ENCODE measurements at places on chromosomes 5 and 9.

- no peak for DNase-seq
These were observed 155.0 kb downstream of the CDC42SE2 start for GRCh38 chr5:131418846-131419245.

DNA sequence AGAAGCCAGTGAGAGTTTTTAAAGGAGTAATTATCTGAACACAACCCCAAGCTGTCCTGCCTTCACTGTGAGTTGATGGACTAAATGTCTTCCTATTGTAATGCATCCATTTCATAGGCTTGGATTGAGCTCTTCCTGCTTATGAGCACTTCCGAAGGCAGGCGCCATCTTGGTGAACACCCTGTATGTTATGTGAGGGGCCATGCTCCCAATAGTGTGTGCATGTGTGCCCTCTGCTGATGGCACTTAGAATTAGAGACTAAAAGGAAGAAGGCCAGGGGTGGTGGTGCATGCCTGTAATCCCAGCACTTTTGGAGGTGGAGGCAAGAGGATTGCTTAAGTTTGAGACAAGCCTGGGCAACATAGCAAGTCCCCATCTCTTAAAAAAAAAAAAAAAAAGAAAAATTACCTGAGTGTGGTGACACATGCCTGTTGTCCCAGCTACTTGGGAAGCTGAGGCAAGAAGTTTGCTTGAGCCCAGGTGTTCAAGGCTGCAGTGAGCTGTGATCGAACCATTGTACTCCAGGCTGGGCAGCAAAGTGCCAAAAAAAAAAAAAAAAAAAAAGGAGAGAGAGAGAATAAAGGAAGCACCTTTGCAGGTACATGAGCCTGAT lies 65.0 kb downstream of the C9orf152 start:
- no peak for DNase-seq

DNA sequence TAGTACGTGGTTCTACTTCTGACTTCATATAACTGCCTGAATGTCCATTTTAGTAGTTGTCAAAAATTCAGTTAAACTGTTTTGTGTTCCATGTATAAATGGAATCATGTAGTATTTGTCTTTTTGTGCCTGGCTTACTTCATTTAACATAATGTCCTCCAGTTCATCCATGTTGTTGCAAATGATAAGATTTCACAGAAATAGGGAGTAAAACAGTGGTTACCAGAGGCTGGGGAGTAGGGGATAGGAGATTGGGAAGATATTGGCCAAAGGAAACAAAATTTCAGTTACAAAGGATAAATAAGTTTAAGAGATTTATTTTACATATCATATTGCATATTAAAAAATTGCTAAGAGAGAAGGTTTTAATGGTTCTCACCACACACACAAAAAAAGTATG lies 425.0 kb upstream of the MEF2C start:
- no peak for DNase-seq

GRCh38 chr5:140827704-140828361 lies at the start of gene PCDHA6:
Gene PCDHA6, plus strand, starts transcription at chr5:140827960. Its CDS starts 132 bp downstream, at chr5:140828092.
- no peak for DNase-seq

DNA sequence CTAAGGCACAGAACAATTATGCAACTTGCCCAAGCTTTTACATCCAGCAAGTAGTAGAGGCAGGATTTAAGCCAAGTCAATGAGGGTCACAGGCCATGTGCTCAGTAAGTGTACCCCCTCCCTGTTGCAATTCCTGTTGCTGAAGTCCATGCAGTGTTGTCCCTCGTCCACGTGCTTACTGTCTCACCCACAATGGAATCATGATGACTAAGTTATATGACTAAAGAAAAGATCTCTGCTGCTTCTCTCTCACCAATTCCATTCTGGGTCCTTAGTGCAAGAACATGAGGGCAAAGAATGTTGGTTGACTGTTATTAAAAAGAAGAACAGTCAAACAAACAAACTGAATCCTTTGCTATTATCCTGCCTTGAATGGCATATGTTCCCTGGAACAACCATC lies 233.6 kb upstream of the SLC24A2 start:
- no peak for DNase-seq

DNA sequence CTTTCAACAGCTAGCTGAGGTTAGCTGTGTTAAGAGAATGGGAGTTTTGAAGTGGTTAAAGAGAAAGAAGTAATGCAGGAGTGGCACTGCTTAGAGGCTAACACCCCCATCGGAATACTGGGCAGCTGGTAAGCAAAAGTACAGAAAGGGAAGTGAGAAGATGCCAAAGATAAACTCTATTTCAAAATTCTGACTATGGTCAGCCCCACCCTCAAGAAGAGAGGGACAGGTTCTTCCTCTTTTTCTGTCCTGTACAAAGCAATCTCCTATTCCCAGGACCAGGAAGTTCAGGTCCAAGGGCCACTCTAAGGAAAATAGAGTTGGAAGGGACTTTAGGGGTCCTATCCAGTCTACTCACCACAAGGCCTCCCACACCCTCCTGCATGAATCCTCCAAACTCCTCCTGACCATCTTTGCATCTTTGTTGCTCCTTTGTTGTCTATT lies 45.9 kb upstream of the JAK2 start:
- no peak for DNase-seq

GRCh38 chr5:39106322-39106721 lies 32.1 kb upstream of the RICTOR start:
- no peak for DNase-seq

DNA sequence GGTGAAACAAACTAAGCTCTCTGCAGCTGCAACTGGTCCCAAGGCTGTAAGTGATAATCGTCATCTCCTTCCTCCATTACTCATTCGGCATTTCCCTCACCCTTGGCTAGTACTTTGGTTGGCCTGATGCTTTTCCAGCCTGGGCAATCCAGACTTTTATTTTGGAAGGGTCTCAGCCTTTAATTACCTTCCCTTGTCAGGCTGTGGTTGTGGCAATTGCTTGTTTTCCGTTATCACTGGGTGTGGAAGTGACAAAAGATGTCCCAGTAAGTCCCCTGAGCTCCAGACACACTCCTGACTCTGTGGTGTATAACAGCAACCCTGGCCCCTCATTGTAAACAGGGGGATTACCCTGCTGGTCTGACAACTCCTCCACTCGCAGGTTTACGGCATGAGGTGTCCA lies 6.3 kb upstream of the FAF2 start:
- DNase-seq, result no peak

DNA sequence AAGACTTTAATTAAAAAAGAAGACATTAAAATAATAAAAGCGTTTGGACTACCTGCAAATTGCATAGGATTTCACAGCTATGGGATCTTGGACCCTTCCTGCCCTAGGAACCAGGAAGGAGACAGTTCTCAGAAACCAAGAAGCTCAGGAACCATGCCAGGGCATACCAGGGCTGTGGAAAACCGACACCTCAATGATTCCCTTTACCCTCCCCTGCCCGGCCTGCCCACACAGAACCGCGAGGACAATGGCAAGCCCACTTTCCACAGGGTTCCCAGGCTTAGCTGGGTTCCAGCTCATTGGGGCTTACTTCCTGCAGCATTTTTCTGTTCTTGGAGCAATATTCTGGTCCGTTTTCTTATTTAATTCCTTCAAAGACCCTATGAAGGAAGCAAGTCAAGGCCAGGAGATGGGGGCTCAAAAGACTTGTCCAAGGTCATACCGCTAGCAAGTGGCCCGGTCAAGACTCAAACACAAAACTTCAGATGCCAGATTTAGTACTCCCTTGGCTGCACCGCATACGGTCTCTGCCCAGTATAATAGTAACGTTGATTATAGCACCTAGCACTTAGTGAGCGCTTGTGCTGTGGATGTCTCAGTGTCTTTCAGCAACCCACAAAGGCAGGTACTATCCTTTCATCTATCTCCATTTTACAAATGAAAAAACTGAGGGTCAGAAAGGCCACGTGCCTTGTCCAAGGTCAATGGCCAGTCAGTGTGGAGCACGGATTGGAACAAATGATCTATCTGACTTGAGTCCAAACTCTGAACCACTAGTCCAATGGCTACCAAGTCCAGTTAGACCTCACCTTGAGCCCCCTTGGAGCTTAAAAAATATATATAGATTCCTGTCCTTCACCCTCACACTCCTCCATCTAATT lies 6.8 kb downstream of the FAT2 start:
- no peak for DNase-seq

DNA sequence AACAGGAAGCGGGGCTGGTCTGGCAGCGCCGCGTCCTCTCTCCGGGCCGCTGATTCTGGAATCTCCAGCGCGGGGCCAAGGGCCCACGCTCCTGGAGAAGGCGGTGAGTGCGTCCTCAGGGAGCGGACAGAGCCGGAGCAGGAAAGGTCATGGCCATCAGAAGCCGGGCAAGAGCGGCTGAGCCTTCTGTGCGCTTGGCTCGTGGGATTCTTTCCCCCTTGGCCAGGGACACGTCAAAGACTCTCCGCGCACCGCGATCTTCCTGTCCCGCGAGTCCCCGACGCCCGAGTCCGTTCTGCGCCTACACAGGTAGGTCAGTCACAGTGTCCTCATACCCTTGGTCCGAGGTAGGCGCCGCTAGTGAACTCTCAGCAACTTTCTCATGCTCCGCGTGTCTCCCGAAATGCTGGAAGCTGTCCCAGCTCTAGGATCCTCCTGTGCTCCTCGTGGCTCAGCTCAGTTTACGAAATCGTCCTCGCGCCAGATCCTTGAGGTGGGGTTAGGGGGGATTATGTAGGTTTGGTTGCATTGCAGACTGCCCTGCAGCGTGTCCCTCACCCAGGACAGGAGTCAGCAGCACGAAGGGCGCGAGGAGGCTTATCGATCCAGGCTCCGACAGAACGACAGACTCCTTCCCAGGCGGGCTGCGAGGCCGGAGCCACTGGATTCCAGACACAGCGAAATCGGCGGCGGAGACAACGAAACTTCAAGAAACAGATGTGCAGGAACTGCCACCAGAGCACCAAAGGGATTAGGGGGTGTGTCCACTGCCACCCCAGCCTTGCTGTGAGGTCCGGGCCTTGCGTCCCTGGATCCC lies 8.7 kb downstream of the LHX6 start:
- DNase-seq, result no peak

- DNase-seq, result no peak
These were observed 157.5 kb upstream of the IQGAP2 start for GRCh38 chr5:76245590-76245989.

GRCh38 chr5:139647506-139648204 lies 494 bp upstream of the CXXC5 start:
- DNase-seq, result no peak

DNA sequence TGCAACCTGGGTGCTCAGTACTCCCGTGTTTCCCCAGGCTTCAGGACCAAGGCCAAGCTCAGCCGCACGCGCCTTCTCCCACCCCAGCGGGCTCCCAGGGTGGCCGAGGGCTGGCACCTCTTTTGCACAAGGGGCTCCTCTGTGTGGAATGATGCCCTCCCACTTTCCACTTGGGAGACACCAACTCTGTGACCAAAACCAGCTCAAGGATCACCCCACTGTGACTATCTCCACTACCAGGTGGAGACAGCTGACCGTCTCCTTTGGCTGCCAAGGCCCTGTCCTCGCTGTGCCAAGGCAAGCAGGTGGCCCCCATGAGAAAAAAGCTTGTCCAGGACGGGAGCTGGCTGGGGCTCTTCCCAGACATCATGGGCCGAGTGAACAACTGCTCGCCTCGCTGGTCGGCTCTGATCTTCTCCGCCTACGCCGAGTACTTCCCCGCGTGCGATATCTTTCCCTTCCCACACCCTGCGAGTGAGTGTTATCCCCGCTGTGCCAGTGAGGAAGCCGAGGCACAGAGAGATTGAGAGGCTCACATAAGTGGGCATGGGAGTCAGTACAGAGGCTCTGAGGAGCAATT lies 132.8 kb downstream of the ZNF354C start:
- DNase-seq, result no peak

All from GOT3 (cell line).